Fibroblast of skin of left quadriceps (primary cell): ENCODE measurements at places on chromosomes 11 and 22.

DNA sequence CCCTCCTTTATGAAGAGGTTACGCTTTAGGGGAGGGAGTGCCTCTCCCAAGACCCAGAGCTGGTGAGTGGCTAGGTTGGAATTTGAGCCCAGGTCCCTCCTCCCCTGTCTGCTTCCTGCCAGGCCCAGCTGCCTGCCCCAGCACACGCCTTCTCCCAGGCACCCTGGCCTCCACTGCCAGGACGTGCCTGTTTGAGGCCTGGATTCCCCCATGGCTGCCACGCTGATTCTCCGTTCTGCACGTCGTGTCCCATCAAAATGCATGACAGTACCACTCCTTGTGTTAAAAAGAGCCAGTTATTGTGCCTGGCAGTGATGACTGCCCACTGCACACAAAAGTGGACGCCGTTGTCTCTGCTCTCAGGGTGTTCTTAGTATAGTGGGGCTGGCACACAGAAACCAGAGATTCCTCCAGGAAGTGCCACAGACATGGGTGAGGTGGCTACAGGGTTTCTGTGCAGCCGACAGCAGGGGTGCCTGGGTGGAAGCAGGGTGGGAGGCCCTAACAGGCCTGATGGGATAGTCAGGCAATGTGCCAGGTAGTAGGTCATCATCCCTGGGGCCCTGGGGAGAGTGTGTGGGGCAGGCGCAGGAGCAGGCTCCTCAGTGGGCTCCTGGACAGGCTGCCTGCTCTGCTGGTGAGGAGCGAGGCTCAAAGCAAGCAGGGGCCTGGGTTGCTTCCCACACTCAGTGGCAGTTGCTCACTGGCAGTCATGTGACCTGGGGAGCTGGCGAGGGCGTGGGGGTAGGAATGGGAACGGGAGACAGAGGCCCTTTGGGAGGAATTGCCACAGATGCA, 24.2 kb downstream of the MED15 start:
- peak; percentile 48 for DNase-seq

DNA sequence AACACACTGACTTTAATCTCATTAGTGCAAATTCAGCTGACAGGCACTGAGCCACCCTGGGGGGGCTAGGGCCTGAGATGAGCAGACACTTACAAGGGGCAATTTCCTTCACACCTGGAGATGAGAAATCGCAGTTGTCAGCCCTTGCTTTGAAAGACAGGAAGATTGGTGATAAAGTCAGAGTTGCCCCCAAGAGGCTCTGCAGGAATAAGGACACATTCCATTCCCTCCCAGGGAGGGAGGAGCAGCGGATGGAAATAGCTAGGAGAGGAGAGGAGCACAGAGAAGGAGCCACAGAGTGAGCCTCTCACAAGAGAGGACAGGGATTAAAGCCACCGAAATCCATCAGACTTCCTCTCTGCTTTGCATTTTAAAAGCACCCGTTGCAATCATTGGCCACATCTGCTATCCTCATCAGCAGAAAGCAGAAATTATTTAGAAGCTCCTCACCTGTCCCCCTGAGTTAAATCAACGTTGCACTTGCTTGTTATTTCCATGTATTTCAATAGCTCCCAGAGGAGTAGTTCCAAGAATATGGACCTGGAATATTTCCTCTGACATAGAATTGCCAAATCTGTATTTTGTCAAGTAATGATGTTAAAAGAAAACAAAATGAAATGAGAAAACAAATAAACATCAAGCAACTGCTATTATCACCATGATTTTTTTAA, 213.7 kb downstream of the BARX2 start:
- no peak for DNase-seq

DNA sequence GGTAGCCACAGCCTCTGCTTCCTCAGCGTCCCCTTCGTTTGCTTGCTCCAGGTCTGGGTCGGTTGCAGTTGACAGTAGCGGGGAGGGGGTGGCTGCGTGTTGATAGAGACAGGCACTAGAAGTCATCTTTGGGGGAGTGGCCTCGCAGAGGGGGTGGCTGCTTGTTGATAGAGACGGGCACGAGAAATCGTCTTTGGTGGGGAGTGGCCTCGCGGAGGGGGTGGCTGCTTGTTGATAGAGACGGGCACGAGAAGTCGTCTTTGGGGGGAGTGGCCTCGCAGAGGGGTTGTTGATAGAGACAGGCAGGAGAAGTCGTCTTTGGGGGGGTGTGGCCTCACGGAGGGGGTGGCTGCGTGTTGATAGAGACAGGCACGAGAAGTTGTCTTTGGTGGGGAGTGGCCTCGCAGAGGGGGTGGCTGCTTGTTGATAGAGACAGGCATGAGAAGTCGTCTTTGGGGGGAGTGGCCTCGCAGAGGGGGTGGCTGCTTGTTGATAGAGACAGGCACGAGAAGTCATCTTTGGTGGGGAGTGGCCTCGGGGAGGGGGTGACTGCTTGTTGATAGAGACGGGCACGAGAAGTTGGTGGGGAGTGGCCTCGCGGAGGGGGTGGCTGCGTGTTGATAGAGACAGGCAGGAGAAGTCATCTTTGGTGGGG, 328.3 kb downstream of the TBC1D22A start:
- peak; percentile 41 for DNase-seq

GRCh38 chr22:38397189-38398085, 57.6 kb downstream of the KCNJ4 start:
- no peak for DNase-seq

DNA sequence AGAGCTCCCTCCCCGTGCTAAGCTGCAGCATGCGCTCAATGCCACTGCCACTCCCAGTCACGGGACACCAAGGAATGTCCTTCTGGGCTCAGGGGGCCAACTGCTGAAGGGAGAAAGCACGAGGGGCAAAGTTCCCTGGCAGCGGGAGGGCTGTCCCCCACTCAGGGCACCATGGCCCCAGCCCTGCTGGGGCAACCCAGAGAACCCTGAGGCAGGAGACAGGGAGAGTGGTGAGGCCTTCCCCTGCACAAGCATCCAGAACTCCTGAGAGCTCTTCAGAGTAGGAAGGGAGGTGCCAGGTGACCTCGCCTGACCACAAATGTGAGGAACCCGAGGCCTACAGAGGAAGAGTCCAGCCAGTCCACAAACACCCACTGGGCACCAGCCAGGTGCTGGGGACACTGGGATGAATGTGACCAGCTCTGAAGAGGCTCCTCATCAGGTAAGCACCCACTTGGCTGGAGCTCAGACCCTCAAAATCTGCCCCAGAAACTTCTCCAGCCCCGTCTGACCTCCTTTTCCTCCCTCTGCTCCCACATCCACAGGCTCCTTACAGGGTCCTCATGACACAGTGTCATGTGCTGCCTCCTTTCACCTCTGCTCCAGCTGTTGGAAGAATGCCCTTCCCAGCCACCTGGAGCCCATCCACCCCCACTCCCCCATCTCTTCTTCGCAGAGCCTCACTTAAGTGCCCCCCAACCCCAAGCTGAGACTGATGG, 15.6 kb downstream of the GDPD5 start:
- DNase-seq, result no peak
